Thyroid gland (tissue), 4 donors: ENCODE measurements at places on chromosomes 3 and 15. TPM values are rescaled to one million over a fixed set of nuclear protein-coding genes. Genes with fewer than 3 reads are reported as not detected.

DNA sequence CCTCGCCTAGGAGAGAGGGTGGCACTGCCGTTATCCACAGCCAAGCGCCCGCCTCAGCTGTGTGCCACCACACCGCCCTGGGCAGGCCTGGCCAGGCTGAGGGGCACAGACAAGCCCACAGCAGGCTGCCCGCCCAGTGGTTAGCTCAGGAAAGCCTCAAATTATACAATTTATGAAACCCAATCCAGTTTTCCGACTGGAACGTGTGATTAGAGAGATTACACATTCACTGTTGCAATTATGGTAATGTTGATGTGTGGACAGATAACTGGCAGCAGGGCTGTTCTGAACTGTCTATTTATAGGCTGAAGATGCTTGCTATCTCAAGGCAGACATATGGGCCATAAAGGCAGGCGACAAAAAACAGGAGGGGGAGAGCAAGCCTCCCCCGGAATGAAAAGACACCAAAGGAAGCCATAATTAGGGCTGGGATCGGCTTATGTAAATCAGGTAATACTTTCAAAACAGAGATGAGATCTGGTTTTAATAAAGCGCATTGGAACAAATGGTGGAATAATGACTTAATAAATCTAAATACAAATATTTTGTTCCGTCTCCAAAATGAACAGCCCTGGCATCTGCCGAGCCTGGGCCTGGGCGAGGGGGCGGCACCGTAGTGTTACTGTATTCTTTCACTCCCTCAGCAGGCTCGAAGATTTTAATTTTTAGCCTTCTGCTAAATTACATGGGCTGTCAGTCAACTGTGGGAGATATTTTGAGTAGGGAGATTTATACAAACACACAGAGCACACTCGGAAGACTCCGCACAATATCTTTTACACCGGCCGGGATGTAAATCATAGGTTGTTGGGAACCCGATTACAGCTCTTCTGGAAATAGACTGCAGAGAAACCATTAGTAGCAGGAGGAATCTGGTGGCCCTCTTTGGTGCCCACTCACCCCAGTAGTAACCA lies 103.1 kb upstream of the TLE3 start:
- H3K27me3 ChIP-seq: no peaks in the 10 kb centered on the region
- DNase-seq: no peak
- H3K4me3 ChIP-seq: no peak overlapping the region
- no peak overlapping the region for H3K27ac ChIP-seq
- peaks cover 14% of the 10 kb centered on the region for H3K4me1 ChIP-seq
- no peaks in the 10 kb centered on the region for H3K36me3 ChIP-seq

DNA sequence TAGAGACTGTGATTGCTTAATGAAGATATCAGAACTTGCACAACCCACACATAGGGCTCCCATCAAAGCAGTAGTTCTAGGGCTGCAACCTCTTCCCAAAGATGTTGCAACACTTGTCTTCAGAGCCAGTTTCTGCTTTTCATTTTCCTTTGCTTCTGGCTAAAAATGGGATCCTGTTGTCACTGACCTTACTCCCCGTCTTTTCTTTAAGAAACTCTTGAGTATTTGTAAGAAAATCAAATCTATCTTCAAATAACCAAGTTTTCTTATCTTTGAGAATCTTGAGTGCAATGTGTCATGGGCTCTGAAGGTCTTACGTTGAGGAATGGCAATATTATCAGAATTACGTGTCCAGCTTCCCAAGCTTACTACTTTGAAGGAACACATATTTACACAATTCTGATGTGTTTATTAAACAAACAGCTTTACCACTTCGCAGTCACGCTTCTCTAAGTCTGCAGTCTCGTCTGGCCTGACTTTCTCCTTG lies 24.1 kb downstream of the CACNA1D start:
- no peak overlapping the region for H3K4me3 ChIP-seq
- no peaks in the 10 kb centered on the region for H3K36me3 ChIP-seq
- DNase-seq: no peak
- H3K27ac ChIP-seq: no peak overlapping the region
- peaks cover 20% of the 10 kb centered on the region for H3K4me1 ChIP-seq
- H3K27me3 ChIP-seq: no peaks in the 10 kb centered on the region

GRCh38 chr15:99143655-99144610 lies 39.1 kb downstream of the SYNM start:
- H3K27ac ChIP-seq: no peak overlapping the region
- no peaks in the 10 kb centered on the region for H3K36me3 ChIP-seq
- DNase-seq: peak; percentile 56
- H3K4me1 ChIP-seq: peaks cover 12% of the 10 kb centered on the region
- no peaks in the 10 kb centered on the region for H3K27me3 ChIP-seq

GRCh38 chr3:52303811-52304210 lies 12.3 kb upstream of the DNAH1 start:
- no peak for DNase-seq
- no peaks in the 10 kb centered on the region for H3K27me3 ChIP-seq
- no peak overlapping the region for H3K4me3 ChIP-seq
- no peak overlapping the region for H3K27ac ChIP-seq

GRCh38 chr3:99620077-99620767 lies 18.2 kb upstream of the COL8A1 start:
- H3K4me1 ChIP-seq: no peaks in the 10 kb centered on the region
- no peak overlapping the region for H3K4me3 ChIP-seq
- H3K27me3 ChIP-seq: no peaks in the 10 kb centered on the region
- no peak overlapping the region for H3K27ac ChIP-seq

- H3K27me3 ChIP-seq: no peaks in the 10 kb centered on the region
- no peak overlapping the region for H3K4me3 ChIP-seq
- no peak overlapping the region for H3K27ac ChIP-seq
- H3K36me3 ChIP-seq: no peaks in the 10 kb centered on the region
- no peak for DNase-seq
Measured at GRCh38 chr3:62562017-62562416, 188.7 kb upstream of the FEZF2 start.

DNA sequence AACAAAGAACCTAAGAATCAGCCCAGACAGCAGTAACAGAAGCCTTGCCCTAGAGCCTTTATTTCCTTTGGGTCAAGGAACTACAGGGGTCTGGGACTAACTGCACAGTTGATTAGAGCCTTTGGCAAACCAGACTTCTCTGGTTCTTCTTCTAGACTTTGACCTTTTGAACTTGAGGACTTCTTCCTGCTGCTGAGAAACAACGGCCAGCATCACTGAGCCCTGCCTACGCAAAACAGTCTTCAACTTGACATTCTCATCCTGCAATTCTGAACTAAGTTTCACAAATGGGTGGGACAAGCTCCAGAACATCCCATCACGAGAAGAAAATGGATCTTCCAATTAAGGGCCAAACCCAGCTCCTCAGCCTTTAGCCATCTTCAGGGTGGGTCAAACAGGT lies 31.4 kb downstream of the CMTM6 start:
- DNase-seq: no peak
- no peak overlapping the region for H3K4me3 ChIP-seq
- H3K27me3 ChIP-seq: no peaks in the 10 kb centered on the region
- H3K4me1 ChIP-seq: peaks cover 9% of the 10 kb centered on the region
- H3K27ac ChIP-seq: no peak overlapping the region
- H3K36me3 ChIP-seq: no peaks in the 10 kb centered on the region

TMEM40 gene
- not detected for total RNA-seq

GCSAM gene
- 0.33 TPM for total RNA-seq
